ENCODE measurements at places on chromosomes 6 and 20.

DNA sequence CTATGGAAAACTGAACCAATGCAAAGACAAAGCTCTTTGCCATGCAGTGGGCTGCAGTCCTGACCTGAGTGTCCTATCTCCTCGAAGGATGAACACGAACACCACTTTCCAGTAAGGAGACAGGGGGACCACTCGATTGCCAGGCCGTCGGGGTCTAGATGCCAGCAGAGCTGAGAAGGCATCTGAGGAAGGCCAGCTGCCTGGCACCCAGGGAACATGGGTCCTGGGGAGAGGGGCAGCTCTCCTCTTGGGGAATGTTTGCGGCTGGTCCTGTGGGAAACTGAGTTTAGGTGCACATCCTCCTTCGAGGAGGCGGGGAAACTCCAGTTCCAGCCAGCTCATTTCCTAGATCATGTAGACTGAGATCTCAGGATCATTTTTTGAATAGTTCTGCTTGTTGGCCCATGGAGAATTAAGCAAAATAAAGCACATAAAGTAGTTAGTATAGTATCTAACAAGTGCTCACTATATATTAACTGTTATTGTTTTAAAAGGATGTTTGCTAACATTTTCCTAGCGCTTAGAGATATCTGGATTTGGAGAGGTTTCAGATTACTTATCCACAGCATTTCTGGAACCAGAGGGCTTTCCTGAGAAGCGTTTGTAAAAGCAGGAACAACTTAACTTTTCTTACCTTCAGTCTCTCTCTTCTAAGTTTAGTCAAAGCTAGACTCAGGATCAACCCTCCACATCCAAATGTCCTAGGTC lies 225.3 kb upstream of the FOXQ1 start:
- DNase-seq, result no peak

DNA sequence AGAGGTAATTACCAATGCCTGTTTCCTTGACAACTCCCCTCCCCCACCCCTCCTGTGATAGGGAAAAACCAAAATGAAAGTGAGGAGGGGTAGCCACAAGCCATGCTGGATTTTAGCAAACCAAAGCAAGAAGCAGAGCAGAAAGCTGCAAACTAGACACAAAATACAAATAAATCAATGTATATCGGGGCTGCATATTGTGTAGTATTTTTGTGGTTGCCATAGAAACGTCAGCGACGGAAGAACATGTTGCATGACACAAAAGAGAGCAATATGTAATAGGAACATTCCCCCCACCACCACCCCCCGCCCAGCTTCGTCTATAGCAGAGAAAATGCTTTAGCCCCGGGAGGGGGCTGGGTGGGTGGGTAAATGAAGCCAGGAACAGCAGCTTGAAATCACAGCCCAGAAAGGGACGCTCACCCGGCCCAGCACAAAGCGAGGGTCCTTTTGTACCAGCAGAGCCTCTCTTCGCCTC lies 548 bp downstream of the AGPAT4 start:
- peak; percentile 35 for DNase-seq

GRCh38 chr6:15301179-15302006 lies 55.5 kb downstream of the JARID2 start:
- DNase-seq, result no peak

DNA sequence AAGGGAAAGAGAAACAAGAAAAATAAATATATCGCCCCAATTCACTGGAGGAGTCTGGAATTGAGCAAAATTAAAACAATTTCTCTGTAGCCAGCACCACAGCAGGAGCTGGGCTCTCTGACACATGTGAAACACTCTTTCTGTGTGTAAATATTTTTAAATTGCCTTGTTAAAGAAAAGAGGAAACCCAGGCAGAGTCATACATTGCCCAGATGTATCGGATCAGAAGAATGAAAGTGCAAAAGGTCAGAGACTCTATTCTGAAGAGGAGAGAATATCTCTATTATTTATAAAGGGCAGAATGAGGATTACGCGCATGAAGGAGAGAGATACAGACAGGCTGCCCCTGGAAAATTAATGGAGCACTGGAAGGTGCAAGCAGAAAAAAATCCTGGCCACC lies 127.0 kb upstream of the MAN1A1 start:
- DNase-seq, result no peak

DNA sequence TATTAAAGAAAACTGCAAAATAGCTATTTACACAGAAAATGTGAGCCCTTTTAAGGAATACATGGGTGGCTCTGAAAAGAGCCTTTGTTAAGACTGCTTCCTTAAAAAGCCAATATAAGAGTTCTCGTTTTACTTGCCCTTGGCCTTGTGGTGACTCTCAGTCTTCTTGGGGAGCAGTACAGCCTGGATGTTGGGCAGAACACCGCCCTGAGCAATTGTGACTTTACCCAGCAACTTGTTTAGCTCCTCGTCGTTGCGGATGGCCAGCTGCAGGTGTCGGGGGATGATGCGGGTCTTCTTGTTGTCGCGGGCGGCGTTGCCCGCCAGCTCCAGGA lies 111.5 kb downstream of the HFE start:
- DNase-seq, result no peak

- no peak for DNase-seq
Measured at GRCh38 chr6:104957301-104958177, 632 bp downstream of the LIN28B start.

GRCh38 chr6:158009935-158010585 lies 28.4 kb downstream of the SYNJ2 start:
- no peak for DNase-seq

Data from stimulated activated CD8-positive, alpha-beta memory T cell treated with anti-CD3 and anti-CD28 coated beads, Interleukin-4, amount 100 ng/mL, for 48 hours (primary cell).